GM04504 (cell line): ENCODE measurements at places on chromosomes 2 and 18.

- DNase-seq = no peak
These were observed 71.8 kb downstream of the PRELID3A start for GRCh38 chr18:12479536-12479935.

GRCh38 chr2:120017201-120017600 lies 4.3 kb downstream of the EPB41L5 start:
- no peak for DNase-seq

GRCh38 chr2:239456940-239457339 lies 56.1 kb upstream of the HDAC4 start:
- no peak for DNase-seq

- no peak for DNase-seq
These were observed 5.6 kb upstream of the WDFY1 start for GRCh38 chr2:223950448-223951347.

DNA sequence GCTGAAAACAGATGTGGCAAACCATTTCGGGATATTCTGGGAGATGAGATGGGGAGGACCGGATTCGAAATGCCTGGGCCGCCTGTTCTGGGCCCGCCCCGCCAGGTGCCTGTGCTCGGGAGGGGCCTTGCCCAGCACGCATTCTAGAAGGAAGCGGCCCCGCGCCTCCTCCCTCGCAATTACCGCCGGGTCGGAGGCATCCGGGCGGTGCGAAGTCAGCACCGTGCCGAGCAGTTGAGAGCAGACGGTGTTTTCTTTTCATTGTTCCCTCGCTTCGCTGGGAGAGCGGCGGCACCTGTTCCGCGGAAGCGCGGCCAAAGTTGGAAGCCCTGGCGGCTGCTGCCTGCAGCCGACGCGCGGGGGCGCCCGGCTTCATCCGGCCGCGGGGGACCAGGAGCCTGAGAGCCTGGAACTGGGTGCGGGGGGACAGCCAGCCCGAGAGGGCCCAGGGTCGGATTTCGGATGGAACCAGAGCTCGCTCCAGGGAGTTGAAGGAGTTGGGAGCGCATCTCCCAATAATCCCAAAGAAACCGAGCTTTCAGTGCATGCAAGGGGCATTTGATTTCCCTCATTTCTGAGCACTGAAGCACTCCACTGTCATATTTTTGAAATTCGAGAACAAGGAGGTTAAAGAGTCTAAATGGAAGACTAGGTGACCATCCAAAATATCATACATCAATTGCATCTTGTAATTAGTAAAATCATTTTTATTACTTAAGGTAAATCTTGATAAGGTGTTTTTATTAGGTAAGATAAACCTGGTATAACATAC lies 241.8 kb upstream of the RAB12 start:
- no peak for DNase-seq

- DNase-seq = no peak
These were observed 3.8 kb upstream of the SEMA4C start for GRCh38 chr2:96873651-96874096.

GRCh38 chr2:134244587-134244986 lies 9.3 kb upstream of the MGAT5 start:
- DNase-seq = no peak

DNA sequence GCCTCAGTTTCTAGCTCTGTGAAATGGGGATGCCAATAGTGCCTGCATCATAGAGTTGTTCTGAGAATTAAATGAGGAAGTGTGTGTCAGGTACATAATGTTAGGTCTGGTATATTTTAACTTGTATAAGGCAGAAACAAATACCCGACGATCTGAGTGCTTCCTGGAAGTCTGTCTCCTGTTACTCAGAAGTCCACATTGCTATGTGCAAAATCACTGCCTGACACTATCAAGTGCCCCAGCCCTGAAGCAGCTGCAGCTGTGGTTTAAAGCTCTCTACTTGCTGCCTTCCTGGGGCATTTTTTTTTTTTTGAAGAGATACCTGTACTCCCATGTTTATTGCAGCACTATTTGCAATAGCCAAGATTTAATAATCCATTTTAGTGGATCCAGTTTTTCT lies 125.3 kb downstream of the SLC4A3 start:
- no peak for DNase-seq

GRCh38 chr18:33761363-33761762 lies 183.3 kb downstream of the ASXL3 start:
- no peak for DNase-seq

DNA sequence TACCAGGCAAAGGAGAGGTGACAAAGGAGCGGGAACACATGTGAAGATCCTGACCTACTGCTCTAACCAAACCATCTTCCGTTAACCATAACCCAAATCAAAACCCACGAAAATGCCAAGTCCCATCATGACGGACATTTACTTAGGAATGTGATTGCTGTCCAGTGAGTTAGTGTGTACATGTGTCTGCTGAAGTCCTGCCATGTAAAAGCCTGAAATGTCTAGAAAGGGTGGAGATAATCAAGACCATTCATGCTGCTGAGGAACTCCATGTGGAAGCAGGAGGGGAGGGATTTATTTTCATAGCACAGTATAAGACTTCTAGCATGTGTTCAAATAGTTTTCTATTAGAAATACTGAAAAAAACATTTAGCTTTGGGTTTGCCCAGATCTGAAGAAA lies 137.0 kb upstream of the BOD1L2 start:
- no peak for DNase-seq

DNA sequence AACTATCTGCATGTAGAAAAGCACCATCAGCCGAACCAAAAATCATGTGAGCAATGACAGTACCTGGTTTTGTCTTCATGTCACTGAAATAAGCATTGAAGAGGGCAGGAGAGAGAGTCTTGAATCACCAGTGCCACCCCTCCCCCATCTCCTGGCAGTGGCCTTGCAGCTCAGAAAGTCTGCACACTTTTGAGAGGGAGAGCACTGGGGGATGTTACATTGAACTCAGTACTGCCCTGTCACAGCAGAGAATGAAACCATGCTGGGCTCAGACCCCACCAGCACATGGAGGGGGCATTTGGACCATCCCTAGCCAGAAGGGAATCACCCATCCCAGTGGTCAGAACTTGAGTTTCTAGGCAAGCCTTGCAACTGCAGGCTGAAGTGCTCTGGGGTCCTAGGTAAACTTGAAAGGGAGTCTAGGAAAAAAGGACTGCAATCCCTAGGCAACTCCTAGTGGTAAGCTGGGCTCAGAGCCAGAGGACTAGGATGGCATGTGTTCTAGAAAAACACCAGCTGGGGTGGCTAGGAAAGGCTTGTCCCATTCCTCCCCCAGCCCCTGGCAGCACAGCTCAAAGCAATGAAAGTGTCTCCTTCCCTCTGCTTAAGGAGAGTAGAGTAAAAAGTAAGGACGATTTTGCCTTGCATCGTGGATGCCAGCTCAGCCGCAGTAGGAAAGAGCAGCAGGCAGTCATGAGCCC lies 259.9 kb upstream of the MYT1L start:
- no peak for DNase-seq

DNA sequence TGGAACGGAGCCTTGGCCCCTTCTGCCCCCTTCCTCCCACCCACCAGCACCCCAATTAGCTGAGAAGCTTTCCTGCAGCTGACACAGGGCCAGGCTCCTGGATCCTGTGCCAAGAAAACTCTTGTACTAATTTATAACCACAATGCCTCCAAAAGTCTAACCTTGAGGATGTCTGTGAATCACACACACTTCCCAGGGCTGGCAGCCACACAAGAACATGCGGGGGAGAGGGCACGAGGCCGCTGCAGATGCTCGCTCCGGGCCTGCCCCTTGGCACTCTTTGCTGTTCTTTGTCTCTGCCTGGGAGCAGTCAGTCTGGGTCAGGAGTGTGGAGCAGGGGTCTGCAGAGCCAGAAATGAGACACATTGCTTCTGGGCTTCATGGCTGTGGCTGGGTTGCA lies 62.7 kb upstream of the KIF5C start:
- DNase-seq = peak; percentile 2
